K562 (cell line): ENCODE measurements at places on chromosomes 1 and 21. TPM values are rescaled to one million over a fixed set of nuclear protein-coding genes. Genes with fewer than 3 reads are reported as not detected.

DNA sequence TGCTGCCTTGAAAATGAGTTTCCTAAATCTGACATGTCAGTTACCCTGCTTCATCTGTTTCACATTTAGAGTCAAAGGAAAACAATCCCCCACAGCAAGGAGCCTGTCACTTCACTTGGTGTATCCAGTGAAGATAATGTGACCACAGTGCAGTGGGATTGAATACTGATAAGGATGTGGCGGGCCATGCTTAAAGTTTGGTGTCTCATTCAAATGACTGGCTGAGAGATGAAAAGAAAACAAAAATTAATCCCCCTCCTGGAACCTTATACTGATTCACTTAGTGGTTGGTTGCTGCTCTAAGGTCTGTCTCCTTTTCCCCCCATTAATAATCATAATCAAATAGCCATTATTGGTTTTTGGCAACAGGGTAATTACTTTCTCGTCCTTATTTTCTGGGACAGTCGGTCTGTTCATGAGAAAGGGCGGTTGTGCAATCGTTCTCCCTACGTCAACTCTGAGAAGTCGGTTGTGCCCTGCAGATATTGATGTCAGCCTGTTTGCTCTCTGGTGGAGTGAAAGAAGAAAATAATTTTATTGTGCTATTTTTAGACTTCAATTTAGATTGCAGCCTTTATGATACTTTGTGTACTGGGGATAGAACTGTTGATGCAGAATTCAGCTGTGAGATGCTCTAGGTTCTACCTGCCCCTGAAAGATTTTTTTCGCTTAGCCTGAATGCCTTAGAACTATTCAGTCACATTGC, 360.2 kb downstream of the DISC1 start:
- no peak for DNase-seq

DNA sequence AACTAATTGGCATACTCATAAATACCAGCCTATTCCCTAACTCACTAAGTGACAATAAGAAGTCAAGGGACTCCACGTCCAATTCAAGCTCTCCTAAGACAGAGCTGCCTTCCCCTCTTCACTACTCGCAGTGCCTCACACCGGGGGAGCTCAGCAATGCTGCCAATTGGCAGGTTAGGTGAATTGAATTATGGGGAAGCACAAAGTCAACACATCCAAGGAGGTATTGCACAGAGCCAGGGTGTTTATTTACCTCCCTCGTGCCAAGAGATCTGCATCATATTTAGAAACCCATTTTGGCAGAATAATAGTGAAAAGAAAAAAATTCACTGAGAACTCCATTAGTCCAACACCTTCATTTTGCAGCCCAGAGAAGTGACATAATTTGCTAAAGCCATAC, 20.4 kb upstream of the TNR start:
- no peak for DNase-seq

- no peak for DNase-seq
Observed at GRCh38 chr1:205054013-205054412, 11.0 kb downstream of the CNTN2 start.

DNA sequence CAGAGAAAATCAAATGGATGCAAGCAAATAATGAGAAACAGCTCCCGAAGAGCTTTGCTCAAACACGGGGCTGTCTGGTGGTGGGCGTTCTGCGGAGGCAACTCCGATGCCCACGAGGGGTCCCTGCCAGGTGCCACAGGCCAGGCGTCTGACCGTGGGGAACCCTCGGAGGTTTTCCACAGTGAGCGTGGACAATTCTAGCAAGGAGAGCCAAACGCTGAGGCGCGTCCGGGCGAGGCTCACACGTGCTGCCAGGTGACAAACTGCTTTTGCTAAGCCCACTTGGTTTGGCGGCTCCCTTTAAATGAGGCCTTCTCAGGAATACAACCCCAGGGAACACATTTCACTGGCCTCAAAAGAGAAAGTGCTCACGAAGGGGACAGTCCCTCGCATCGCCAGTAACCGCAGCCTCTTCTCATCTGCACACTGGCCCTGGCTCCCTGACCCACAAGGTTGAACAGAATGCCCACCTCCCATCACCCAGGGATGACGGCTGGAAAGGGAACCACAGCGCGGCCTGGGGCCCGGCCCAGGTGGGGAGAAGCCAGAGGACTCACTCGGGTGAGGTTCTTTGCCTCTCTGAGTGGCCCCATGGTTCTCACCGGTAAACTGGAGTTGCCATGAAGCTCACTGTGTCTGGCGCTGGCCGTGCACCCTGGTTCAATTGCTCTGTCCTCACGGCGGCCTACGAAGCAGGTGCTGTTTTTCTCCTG, 97.4 kb downstream of the PRDM16 start:
- DNase-seq: no peak

DNA sequence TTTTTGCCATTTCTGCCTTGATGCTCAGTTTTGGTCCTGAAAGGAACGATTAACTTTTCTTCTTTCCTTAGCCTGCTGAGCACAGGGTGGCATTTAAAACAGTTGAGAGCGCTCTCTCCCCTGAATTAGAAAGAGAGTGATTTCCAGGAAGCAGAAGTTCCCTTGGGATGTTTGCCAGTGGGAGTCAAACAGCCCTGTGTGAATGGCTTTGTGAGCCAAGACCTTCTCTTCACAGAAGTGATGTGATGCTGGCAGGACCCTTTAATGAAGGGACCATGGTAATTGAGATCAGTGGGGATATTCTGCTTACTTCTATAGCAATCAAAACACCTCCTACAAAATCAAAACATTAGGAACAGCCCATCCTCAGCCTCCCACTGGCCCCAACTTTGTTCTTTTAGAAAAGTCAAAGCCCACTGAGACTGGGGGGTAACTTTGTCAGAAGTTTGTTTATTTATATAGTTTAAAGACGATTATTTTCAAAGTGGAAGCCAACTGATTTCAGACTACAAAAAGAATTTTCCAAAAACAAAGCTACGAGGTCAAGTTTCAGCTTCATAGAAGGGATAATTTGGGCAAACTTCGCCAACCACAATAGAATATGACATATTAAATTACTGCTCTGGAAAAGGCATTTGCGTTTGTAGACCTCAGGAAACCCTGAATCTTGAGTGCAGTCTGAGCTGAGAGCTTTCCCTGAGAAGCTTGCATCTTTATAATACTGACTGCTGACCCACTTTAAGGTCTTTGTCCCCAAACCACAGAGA, 122.7 kb downstream of the GABPA start:
- no peak for DNase-seq

DNA sequence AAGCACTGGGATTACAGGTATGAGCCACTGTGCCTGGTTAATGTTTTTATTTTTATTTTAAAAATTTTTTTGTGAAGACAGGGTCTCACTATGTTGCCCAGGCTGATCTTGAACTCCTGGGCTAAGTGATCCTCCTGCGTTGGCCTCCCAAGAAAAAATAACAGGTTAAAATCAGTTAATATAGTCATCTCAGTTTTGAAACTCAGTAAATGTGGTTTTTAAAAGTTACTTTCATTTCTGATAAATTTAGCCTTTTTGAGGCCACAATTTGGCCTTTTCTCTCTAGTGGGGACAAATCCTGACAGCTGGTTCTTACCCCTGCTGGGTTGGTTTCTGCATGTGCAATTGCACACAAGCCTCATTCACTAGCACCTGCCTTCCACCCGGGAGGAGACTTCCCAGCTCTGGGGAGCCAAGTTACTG, 13.3 kb downstream of the PMF1 start:
- no peak for DNase-seq

GRCh38 chr1:6691507-6691906, 10.1 kb downstream of the DNAJC11 start:
- DNase-seq: no peak

- no peak for DNase-seq
Observed at GRCh38 chr1:167862432-167863076, 51.4 kb downstream of the ADCY10 start.

DNA sequence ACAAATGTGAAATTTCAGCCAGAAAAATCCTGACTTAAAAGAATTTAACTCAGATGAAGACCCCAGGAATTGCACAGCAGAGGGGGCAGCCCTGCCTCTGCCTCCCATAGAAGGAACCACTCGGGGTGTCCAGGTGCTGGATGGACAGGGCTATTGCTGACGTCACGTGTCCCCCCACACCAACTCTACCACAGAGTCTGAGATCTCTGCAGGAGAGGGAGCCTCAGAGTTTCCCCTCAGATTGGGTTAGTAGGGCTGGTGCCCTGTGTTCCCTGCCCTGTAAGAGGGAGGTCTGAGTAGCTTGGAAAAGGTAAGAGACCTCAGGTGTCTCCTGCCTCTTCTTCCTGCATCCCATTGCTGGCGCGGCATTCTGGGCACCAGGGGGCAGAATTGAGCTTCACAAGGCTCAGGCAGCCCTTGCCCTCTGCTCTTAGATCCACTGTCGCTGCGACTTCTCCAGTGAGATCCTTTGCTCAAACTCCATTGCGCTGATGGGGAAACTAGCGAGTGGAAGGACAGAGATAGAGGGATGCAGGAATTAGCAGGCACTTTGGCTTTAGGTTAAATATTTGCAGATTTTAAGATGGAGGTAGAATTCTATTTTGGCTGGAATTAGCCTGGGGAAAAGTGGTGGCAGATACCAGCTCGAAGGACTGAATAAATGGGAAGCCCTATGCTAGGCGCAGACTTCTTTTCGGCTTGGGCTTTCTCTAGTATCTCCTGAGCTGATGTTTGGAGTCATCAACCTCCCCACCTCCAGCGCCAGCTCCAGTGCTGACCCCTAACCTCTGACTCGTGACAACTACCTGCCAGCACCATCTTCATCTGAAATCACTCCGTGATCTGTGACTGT, 42.8 kb upstream of the DMBX1 start:
- DNase-seq: peak; percentile 77

- no peak for DNase-seq
Observed at GRCh38 chr1:222068937-222069336, 327.0 kb upstream of the DUSP10 start.

GRCh38 chr1:56074007-56074651, 505.2 kb downstream of the PLPP3 start:
- DNase-seq: no peak

- peak; percentile 59 for DNase-seq
Observed at GRCh38 chr21:20443558-20444155, 554.6 kb upstream of the NCAM2 start.

- DNase-seq: no peak
Observed at GRCh38 chr1:91799159-91799558, 86.8 kb downstream of the TGFBR3 start.

GRCh38 chr1:55636696-55637095, 421.5 kb upstream of the USP24 start:
- DNase-seq: no peak

- no peak for DNase-seq
Observed at GRCh38 chr21:35603494-35603893, 456.8 kb downstream of the SETD4 start.

GRCh38 chr1:50427818-50428779, 4.9 kb upstream of the DMRTA2 start:
- DNase-seq: no peak

DNA sequence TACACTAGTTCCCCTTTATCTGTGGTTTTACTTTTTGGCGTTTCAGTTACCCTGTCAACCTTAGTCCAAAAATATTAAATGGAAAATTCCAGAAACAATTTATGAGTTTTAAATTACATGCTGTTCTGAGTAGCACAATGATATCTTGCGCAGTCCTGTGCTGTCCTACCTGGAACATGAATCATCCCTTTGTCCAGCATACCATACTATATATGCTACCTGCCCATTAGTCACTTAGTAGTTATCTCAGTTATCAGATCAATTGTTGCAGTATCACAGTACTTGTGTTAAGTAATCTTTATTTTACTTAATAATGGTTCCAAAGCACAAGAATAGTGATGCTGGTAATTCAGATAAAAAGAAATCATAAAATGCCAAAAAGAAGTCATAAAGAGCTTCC, 52.7 kb downstream of the AGBL4 start:
- no peak for DNase-seq

- DNase-seq: peak; percentile 76
Observed at GRCh38 chr1:226637147-226637935, 88.8 kb downstream of the STUM start.

DNA sequence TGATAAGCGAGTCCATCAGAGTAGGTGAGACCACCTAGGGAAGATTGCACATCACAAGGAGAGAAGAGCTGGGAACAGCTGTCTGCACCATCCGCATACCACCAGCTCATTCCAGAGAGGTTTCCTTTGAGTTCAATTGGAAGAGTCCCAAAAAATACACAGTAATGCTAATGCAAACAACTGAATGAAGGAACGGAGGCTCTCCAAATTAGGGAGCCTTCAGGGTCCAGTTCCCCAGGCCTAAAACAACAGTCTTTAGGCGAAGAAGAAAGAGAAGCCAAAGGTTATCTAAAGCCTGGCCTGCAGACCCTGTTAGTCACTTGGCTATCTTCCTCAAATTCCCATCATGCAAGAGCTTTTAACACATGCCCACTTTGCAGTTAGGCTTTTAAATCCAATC, 246.4 kb downstream of the PBX1 start:
- no peak for DNase-seq

GRCh38 chr1:61842863-61843514, 100.7 kb downstream of the PATJ start:
- peak; percentile 11 for DNase-seq

- no peak for DNase-seq
Observed at GRCh38 chr1:3586986-3587759, 24.1 kb downstream of the MEGF6 start.

- no peak for DNase-seq
Observed at GRCh38 chr21:44820851-44821250, 3.0 kb upstream of the SUMO3 start.

DNA sequence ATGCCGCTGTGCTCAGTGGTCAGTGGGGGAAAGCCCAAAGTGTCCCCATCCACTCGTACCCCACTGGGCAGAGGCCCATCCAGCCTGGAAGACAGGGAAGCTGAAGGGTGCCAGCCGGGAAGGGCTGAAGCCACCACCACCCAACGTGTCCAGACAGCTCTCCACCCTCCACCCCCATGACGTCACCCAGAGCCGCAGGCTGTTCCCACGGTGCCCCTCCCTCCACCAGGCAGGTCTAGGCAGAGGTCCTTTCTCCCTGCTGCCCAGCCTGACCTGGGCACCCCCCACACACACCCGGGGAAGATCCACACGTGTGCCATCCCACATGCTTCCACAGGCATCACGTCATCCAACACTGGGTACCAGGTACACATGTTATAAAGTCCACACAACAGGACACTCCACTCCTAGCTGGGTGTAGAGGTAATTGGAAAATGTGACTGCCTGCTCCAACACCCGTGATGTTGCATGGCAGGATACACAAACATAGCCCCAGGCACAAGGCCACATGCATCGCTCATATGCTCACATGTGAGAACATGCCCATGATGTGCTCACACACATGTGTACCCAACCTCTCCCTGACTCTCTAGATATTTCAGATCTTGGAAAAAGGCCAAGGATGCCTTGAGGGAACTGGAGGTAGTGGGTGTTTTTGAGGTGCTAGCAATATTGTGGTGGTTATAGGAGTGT, 5.1 kb upstream of the ARHGAP30 start:
- DNase-seq: peak; percentile 58

GRCh38 chr1:221606256-221606655, 135.6 kb downstream of the DUSP10 start:
- DNase-seq: no peak

- no peak for DNase-seq
Observed at GRCh38 chr1:79055856-79056255, 49.3 kb upstream of the ADGRL4 start.

- peak; percentile 57 for DNase-seq
Observed at GRCh38 chr1:31084782-31085569, 19.5 kb upstream of the PUM1 start.

- no peak for DNase-seq
Observed at GRCh38 chr1:209109001-209109785, 474.3 kb upstream of the CAMK1G start.

MTARC1 gene
- total RNA-seq: 0.11 TPM in 1 of 2 replicates, not detected in the other

ASCL5 gene
- total RNA-seq: not detected in 2 replicates

GFI1 gene
- 0.66 and 0.85 TPM in 2 replicates for total RNA-seq

NKAIN1 gene
- 0.22 TPM in 1 of 2 replicates, not detected in the other for total RNA-seq

ITSN1 gene
- total RNA-seq: 7.0 and 8.7 TPM in 2 replicates

RAP1GAP gene
- 30.2 and 31.0 TPM in 2 replicates for total RNA-seq

ZP4 gene
- not detected in 2 replicates for total RNA-seq

FYB2 gene
- total RNA-seq: not detected in 2 replicates
